Cortex of kidney (tissue), 1 donor: ENCODE measurements at places on chromosomes 4 and X.

GRCh38 chr4:47771020-47771419 lies 66.8 kb downstream of the CORIN start:
- DNase-seq = no peak

DNA sequence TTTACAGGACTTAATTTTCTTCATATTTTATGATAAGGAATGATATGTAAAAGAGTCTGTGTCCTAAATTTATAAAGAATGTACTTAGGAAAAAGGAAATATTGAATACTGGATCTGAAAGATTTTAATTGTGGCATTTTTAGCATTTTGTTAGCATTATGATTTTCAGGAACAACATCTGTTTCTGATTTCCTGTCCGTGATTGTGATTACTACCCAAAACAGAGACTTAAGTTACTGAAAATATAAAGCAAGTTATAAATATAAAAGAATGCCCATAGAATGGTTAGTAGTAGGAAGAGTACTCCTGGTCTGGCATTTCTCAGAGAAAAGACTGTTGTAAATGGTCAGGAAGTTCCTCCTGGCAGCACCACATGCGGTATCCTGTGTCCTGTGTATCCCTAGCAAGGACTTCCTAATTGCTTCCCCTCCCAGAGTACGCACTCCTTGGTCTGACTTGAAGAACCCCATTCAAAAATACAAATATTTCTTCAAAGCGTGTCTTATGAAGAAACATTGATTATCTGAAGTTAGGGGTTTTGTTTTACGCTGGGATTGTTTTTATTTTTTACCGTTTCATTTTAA lies 88.9 kb downstream of the RS1 start:
- DNase-seq = no peak

- DNase-seq = no peak
Measured at GRCh38 chr4:118124997-118125396, 90.7 kb downstream of the NDST3 start.

GRCh38 chr4:139207873-139208403 lies 30.9 kb upstream of the ELF2 start:
- no peak for DNase-seq

DNA sequence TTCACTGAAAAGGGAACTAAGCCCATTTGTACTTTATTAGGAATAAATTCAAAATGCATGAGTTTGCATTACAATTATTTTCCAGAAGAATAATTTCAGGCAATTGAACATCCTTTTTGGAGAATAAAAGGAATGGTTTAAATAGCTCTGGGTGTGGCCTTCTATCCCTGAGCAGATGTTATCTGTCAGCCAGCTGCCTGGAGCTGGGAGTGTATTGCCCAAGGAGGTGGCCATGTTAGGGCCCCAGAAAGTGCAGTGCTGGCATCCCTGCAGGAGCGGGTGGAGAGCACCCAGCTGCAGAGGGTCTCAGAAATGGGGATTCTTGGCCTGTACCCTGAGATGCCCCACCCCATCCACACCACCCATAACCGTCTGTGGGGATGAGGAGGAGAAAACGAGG lies 21.6 kb upstream of the VEGFD start:
- DNase-seq = no peak

GRCh38 chr4:858831-859451 lies 33.0 kb upstream of the CPLX1 start:
- no peak for DNase-seq

DNA sequence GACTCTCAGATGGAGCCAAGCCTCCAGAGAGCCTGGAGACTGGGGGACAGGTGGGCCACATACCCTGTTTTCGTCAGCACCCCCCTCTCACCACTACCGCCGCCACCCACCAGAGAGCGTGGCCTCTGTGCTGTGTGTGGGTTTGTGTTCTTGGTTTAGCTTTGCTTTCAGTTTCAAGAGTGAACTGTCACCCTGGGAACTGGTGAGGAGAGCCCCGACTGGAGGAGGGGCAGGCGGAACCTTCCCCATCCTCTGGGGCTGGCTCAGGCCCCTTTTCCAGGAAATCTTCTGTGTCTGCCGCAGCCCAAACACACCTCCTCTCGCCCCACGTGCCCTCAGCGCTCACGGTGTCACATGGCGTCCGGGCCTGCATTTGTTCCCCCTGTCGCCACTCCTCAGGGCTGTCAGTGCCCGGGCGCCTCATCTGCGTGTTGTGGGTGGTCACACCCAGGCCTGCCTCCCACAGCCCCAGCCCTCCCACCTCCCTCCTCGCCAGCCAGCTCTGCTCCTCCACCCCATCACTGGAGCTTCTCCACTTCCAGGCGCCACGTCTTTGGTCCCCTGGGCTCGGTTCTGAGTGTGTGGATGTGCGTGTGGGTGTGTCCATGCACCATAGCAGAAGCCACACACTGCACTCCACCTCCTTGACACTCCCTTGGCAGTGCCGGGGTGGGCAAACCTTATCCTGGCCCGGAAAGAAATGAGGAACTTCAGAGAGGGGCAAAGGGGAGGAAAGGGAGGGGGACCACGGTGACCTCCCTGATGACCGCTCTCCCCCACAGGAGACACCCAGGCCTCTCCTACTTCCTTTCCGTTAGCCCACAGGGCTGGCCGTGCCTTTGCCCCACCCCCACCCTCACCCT lies 27.8 kb downstream of the ELF4 start:
- DNase-seq = no peak

DNA sequence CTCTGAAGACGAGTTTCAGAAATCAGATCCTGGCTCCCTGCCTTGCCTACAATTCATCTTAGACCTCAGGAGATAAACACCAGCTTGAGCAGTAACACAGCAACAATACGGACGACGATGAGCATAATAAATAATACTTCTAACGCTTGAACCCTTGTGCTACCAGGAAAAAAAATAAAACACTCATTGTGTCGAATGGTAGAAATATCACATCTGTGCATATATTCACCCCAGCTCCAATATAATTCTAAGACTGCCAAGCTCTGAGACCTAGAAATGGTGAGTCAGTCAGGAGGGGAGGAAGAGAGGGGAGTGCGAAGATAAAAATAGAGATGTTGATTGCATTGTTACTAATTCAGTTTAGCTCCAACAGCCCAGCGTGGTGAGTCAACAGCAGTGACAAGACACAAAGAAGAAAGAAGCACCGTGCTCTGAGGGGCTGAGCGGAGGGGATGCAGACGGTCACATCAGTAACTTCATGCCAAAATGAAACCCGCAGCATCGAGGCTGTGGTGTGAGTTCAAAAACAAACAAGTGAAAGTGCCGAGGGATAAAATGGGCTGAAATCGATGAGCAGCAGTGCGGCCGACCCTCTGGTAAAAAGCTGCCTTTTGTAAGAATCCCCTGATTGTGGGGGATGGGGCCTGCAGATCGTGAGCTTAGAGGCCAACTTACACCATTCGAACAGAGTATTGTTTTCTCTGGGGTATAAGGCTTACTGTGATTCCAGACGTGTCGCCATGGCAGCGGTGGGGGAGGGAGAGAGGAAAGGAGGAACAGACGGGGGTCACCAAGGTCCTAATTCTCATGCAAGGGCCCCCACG lies 150.4 kb downstream of the MGST2 start:
- DNase-seq = no peak

GRCh38 chr4:176054942-176055341 lies 10.7 kb upstream of the WDR17 start:
- no peak for DNase-seq

- no peak for DNase-seq
Measured at GRCh38 chr4:138595731-138596460, 353.7 kb upstream of the SLC7A11 start.

DNA sequence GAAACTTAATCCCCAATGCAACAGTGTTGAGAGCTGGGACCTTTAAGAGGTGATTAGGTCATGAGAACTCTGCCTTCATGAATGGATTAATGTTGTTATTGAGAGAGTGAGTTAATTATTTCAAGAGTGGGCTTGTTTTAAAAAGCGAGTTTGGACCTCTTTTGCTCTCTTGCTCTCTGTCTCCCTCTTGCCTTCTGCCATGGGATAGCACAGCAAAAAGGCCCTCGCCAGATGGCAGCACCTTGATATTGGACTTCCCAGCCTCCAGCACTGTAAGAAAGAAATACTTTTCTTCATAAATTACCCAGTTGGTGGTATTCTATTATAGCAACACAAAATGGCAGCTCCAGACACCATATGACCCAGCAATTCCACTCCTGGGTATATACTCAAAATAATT lies 7.0 kb upstream of the ATP6AP2 start:
- no peak for DNase-seq

GRCh38 chrX:8906299-8906938 lies 105.2 kb upstream of the FAM9A start:
- no peak for DNase-seq

DNA sequence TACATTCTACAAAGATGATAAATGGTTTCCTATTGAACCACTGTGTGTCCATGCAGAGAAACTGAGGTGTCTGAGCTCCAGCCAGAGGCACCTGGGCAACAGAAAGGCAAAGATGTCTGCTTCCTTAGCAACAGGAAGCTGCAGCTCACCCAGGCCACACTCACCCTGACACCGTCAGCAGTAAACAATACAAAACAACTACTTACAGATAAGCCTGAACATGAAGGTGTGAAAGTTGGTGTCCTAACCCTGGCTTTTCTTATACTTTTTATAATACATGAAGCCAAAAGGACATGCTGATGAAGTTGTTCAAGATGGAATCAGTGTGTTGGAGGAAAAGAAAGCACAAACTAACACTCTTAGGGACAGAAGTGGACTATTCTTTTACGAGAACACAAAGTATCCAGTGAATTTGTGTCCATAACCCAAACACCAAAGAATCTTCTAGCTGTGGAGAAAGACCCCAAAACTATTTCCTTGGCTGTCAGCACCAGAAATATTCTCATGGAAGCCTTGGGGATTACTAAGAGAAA lies 117.3 kb downstream of the SYNPO2 start:
- DNase-seq = no peak

DNA sequence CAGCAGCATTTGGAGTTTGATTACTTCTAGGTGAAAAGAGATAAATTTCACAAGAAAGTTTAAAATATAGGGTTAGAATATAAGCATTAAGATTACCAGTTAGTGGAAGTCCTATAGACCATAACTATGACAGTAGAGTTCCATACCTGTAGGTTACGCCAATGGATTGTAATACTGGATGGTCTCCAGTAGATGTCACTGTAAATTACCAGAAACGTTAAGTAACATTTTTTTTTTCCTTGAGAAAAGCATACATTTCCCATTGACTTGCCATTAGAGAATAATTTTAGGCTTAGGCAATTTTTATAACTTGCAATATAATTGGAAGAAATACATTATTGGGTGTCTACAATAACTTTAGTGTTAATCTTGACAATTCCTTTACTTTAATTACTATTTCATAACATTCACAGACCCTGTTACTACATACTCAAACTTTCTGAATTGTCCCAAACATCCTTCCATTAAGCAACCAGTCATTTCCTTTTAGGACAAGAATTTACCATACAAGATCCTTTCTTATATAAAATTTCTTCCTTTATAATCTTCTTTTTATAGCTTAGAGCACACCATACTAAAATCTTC lies 304.1 kb upstream of the TECRL start:
- DNase-seq = no peak

DNA sequence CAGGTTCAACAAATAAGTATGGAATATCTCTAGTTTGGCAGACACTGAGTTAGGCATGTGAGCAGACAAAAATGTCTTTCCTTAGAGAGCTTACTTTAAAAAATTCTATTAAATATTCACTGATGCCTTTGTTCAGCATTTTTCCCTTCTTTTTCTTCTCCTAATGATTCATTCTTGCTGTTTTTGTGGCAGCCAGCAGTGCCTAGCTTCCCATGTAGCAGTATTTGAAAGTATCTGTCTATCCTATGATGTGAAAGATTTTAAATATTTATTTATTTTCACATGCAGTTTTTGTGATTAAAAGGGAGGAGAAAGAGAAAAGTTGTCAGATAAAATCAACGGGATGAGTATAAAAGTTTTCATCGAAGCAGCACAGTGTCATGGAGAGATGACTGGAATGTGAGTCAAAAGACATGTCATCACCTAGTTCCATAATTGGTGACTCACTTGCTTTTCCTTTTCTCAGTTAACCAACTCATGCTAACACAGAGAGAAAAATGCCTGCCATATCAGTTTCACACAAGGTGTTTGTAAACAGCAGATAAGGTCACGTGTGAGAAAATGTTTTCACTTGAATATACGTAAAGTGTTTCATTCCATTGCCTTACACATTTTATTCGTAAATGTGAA lies 69.8 kb downstream of the BMPR1B start:
- DNase-seq = no peak

GRCh38 chr4:83150653-83151330 lies 36.3 kb upstream of the PLAC8 start:
- no peak for DNase-seq

DNA sequence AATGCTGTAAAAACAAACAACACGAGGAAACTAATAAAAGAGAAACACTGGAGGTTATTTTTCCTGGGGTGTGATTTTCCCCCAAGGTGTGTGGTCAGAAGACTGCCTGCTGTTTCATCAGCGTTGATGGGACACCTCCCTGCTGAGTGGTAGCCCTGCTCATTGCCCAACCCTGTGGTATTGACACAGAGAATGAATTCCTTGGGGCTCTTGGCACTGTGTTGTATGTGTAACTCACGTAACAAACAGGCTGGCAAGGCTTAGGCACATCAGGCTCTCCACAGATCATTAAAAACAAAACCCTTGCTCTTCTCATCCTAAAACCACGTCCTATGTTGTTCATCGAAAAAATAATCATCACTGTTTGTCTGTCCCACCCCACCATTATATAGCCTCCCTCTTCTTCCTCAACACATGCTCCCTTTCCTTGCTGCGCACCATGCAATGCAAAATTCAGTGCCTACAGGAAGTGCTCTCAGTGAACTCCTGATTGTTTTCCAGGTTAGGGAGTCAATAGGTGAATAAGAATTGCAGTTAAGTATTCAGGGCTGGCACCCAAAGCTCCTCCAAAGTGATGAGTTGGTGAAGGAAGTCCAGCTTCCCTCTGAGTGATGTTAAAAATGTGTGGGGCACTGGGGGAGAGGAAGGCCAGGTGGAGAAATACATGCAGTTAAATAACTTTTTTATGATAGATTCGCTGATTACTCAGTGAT lies 11.4 kb upstream of the PUDP start:
- no peak for DNase-seq

- no peak for DNase-seq
Measured at GRCh38 chr4:87916626-87917025, 58.9 kb upstream of the SPP1 start.

DNA sequence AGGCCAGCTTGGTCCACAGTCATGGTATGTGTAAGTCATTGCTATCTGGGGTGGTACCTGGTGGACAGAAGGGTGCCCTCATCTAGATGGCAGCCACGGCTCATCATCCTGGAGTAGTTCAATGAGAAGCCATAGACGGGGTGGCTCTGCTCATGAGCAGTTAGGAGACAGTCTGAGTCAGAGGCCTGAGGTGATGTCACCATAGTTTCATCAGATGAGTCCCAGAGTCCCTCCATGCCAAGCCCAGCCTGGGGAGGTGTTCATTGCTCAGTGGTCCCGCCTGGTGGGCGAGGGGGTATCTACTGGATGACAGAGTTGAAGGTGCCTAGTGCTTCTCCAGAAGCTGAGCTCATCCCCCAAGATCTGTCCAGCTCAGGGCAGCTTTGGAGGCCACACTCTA lies 49.8 kb downstream of the DLG3 start:
- no peak for DNase-seq

- DNase-seq = no peak
Measured at GRCh38 chr4:76729460-76729859, 168.5 kb downstream of the SOWAHB start.
